Activated effector memory CD4-positive, alpha-beta T cell treated with Interleukin-2 at 50 U/mL for 16 hours (primary cell): ENCODE measurements at places on chromosomes 1 and 21.

GRCh38 chr21:42571391-42572150 is 57.9 kb downstream of the SLC37A1 start:
- DNase-seq: no peak

GRCh38 chr1:110062612-110063011 is 7.9 kb downstream of the ALX3 start:
- no peak for DNase-seq

DNA sequence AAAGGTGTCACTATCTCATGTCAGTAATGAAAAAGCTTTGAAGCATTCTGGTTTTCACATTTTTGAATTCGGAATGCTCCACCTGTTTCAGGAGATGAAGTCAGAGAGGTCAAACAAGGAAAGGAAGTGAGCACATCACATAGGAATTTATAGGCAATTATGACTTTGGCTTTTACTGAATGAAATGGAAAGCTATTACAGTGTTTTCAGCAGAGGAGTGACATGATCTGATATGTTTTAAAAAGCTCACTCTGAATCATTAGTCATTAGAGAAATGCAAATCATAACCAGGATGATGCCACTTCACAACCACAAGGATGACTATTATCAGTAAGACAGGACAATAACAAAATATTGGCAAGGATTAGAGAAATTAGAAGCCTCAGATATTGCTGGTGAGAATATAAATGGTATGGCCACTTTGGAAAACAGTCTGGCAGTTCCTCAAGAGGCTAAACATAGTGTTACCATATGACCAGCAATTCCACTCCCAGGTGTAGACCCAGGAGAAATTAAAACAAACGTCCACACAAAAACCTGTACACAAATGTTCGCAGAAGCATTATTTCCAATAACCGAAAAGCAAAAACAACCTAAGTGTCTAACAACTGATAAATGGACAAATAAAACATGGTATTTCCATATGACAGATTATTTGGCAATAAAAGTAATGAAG is 7.5 kb downstream of the TAF1A start:
- no peak for DNase-seq

DNA sequence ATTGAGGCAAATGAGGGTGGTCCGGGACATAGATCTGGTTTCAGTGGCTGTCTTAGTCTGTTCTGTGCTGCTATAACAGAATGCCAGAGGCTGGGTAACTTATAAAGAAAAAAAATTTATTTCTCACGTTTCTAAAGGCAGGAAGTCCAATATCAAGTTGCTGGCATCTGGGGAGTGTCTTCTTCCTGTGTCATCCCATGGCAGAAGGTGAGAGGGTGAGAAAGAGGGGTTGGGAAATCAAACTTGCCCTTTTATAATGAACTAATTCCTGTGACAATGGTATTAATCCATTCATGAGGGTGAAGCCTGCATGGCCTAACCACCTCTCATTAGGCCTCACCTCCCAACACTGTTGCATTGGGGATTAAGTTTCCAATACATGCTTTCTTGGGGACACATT is 3.7 kb upstream of the FGGY start:
- no peak for DNase-seq

DNA sequence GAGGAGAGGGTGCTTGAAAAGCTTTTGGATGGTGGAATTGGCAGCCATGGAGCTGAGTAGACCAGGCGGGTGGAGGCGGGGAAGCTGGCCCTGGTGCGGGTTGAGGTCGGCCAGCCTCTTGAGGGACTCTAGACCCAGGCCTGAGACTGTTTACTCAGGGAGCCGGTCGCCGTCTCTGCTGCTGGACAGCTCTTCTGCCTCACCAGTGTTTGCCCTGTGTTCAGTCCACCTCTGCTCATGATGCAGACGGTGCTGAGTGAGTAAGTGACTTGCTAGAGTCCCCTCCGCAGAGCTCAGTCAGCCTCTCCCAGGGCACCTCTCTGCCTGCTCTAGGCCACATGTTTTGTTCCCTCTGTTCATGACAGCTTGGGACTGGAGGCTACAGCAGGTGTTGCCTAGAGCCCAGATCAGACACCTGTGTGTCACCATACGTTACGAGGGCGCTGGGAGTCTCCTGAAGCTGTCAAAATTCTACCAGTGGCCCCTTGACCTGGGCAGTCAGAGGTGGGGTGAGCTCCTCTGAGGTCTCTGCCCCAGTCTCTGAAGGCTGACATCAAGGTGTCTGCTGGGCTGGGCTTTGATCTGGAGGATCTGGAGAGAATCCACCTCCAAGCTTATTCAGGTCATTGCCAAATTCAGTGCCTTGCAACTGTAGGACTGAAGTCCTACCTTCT is 73.5 kb upstream of the WNT4 start:
- DNase-seq: no peak
